ENCODE measurements at places on chromosomes 3 and 15.

GRCh38 chr3:12062605-12063004, 58.4 kb downstream of the SYN2 start:
- no peak for DNase-seq

DNA sequence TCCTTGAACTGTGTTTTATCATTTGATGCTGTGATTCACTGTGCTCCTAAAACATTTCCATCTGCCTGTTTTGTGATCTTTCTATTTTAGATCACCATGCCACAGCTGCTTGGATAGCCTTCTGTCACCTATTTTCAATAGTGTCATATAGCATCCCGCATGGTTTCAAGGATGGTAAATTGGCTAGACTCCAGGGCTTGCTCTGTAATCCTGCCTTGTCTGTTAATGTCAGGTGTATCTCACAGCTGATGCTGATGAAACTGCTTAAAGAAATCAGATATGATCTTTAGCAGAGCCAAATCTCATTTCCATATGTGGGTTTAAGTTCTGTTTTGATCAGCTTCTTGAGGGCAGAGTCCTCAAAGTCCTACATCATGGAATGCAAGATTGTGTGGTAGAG, 182.2 kb downstream of the UBE2E2 start:
- no peak for DNase-seq

GRCh38 chr3:102140116-102140515, 290.8 kb downstream of the NFKBIZ start:
- DNase-seq, result no peak

DNA sequence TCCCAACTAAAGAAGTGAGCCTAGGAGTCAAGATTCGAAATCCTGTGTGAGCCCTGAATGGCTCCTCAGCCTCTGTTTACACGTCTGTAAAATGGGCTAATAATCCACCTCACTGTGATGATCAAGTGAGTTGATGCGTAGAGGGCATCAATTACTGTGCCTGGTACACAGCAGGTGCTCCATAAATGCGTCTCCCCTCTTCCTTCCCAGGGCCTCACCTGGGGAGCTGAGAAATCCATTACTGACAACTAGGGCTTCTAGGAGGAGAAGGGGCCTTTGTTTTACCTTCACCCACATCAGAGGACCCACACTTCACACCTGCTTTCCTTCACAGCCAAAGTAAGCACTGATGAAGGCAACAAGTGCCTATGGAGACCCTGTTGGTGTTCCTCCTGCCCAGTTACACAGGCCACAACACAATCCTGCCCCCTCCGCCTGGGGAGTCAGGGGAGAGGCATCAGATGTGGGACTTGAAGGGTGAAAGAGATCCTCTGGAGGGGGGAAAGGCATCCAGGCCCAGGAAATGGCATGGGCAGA, 1.4 kb downstream of the CIB2 start:
- DNase-seq, result no peak

DNA sequence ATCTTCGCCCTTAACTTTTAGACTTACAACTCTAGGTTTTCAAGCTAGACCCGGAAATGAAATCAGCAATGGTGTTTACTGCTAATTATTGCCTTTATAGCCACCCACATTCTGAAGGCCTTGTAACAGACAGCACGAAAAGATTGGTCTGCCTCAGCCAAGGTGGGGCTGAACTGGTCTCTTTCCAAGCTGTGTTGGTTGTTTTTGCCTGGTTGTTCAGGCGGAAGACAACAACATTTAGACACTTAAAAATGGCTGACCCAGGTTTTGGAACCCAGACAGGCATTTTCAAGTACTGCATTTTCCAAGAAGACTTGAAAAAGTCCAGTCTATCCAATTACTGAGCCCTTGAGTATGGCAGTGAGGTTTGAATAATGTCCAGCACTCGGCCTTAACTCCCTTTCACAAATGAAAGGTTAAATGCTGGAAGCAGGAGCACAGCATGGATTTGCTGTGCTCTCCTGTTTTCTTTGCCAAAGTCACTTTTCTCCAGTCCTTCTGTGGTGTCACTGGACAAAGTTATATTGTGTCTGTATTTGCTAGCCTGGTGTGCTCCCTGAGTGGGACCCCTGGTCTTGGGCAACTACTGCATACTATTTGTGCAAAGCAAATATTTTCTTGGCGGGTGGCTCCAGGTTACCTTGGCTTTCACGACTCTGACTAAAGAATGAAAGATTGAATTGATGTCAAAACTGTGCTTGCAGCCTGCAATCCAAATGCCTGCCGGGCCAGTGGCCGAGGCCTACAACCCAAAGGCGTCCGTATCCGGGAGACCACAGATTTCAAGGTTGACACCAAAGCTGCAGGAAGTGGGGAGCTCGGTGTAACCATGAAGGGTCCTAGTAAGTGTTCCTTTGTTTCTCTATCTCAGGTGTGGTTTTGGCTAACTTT, 93.5 kb downstream of the FLNB start:
- no peak for DNase-seq

Data from central memory CD8-positive, alpha-beta T cell (primary cell).